ENCODE measurements at places on chromosomes 2 and 18. TPM values are rescaled to one million over a fixed set of nuclear protein-coding genes. Genes with fewer than 3 reads are reported as not detected.

ASPRV1 gene
- total RNA-seq = 0.38 TPM

CNPPD1 gene
- 44.2 TPM for total RNA-seq

NDUFB3 gene
- 38.7 TPM for total RNA-seq

CENPA gene
- total RNA-seq = 0.26 TPM

NYAP2 gene
- total RNA-seq = not detected

MLPH gene
- total RNA-seq = 14.7 TPM

LOXHD1 gene
- total RNA-seq = not detected

DNA sequence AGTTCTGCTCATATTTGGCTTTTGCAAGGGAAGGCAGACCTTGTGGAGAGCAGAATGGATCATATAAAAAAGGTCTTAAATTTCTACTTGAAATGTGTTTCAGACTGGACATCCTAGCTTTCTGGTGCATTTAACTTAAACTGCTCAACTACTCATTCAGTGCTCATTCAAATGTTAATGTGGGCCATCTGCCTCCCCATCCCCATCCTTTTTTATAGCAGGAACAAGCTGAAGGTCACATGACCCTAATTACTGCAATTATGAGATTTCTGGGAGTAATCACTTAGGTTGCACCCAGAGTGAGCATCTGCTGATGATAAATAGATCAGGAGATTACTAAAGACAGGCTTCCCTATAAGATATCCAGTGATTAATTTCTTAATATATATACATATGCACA is 96.1 kb downstream of the MAP2 start:
- DNase-seq = no peak

GRCh38 chr2:157267476-157267875 is 10.0 kb downstream of the GALNT5 start:
- no peak for DNase-seq

- no peak for DNase-seq
Measured at GRCh38 chr2:181781078-181781786, 100.9 kb upstream of the NEUROD1 start.

DNA sequence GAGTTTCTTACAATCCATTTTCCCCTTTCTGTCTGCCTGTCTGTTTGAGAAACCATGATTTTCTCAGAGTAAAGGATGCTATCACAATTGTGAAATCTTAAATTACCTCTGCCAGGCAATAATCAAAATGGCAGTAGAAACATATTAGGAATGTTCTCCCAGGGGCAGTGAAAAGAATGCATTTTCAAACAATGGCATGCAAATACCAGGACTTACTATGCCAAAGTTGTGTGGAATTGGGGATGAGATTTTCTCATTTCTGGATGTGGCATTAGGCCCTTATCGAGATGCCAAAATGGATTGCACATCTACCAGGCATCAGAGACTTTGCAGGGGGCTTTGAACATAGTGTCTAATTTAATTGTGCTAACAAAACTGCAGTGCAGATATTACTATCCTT is 821.4 kb downstream of the RNF144A start:
- no peak for DNase-seq

DNA sequence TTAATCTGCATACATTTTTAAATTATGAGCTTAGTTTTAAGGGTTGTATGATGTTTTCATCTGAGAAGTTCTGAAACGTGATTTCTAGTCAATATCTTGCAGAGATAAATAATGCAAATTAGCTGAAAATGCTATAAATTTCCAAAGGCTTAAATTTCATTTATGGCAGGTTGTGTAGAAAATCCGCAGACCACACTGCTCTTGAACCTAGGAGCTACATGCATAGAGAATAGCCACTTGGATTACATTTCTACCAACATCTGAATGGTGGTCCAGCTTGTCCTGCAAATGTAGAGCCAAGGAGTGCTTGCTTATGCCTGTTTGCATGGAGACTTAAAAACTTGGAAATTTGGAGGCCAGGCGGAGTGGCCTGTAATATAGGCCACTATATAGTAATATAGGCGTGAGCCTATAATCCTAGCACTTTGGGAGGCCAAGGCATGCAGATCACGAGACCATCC is 6.8 kb downstream of the MAT2A start:
- DNase-seq = no peak

GRCh38 chr2:16256601-16257321 is 316.4 kb downstream of the MYCN start:
- no peak for DNase-seq

- no peak for DNase-seq
Measured at GRCh38 chr2:200453853-200454534, 55.9 kb downstream of the KCTD18 start.

DNA sequence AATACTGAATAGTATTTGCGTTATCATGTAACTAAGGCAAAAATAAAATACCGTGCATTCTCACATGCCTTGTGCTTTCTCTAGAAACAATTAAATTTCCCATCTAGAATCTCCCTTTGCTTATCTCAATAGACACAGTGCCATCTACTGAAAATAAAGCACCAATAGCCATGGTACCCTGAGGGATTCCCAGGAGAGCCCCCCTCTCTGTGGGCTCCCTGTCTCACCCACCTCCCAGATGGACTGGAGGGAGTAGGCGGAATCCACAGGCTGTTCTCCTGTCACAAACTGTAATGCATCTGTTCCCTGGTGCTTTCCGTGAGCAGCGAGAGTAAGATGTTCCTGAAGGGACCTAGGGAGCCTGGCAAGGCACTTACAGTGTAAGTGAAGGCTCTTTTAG is 112.4 kb upstream of the UPP2 start:
- no peak for DNase-seq

GRCh38 chr18:23972453-23972852 is 42.1 kb upstream of the TTC39C start:
- DNase-seq = no peak

GRCh38 chr2:185174353-185174752 is 564.3 kb upstream of the FSIP2 start:
- peak; percentile 10 for DNase-seq

- no peak for DNase-seq
Measured at GRCh38 chr2:33670392-33670937, 71.4 kb upstream of the FAM98A start.

DNA sequence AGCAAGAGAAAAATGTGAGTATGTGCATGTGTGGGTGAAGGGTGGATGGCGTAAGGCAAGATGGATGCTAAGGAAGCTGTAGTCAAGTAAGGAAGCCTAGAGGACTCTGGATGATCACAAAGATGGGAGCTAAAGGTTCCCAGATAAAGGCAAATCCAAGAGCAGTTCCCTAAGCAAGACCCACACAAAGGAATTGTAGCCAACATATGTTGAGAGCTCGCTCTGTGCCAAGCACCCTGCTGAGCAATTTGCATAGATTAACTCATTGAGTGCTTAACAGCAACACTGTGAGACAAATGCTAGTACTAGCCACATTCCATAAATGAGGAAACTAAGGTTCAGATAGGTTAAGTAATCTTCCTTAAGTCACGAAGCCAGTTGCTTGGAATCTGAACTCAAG is 132.6 kb downstream of the C1D start:
- DNase-seq = no peak

DNA sequence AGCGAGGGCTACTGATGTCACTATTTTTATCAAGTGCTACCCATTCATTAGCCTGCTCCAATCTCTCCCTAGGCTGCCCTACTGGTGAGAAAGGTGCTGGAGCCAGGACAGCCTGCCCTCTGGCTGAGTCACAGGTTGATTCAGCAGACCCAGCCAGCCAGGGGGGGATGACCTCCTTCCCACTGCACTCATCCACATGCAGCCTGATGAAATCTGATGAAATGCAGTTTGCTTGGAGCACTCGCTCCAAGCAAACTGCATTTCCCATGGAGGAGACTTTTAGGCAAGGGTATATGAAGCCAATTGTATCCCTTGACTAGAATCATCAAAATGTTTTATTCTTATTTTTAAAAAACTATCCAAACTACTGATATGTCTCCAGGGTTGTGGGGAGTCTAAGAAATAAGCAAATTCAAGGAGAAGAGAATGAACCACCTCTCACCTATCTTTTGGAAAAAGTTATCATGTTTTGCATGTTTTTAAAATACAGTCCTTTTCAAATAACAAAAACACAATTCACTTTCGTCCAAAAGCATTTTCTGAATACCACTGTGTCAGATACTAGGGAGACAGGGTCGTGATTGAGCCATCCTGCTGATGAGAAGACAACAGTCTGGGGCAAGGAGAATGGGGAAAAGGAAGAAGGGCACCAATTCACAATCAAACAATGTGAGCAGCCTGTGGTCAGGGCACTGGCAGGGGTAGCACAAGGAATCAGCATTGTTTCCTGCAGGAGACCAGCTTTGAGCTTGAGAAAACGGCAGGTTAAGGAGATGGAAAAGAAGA is 128.3 kb downstream of the AFF3 start:
- DNase-seq = peak; percentile 69

- no peak for DNase-seq
Measured at GRCh38 chr2:8545695-8546611, 135.9 kb upstream of the ID2 start.

- no peak for DNase-seq
Measured at GRCh38 chr2:106956416-106956815, 70.4 kb upstream of the ST6GAL2 start.

DNA sequence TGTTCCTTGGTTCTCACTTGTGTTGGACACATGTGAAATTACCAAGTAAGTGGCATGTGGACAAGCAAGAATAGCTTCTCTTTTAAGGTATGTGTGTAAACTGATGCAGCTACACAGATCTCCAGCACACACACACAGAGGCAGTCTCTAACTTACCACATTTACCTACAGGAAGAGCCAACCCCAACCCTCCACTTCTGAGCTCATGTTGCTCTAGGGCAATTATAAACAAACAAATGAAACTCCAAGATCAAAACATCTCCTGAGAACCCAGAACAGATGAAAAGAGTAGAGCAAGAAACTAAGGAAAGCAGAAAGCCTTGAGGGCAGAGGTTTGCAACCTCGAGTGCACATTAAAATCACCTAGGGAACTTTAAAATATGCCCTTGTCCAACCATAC is 16.0 kb upstream of the TMEM37 start:
- DNase-seq = no peak

DNA sequence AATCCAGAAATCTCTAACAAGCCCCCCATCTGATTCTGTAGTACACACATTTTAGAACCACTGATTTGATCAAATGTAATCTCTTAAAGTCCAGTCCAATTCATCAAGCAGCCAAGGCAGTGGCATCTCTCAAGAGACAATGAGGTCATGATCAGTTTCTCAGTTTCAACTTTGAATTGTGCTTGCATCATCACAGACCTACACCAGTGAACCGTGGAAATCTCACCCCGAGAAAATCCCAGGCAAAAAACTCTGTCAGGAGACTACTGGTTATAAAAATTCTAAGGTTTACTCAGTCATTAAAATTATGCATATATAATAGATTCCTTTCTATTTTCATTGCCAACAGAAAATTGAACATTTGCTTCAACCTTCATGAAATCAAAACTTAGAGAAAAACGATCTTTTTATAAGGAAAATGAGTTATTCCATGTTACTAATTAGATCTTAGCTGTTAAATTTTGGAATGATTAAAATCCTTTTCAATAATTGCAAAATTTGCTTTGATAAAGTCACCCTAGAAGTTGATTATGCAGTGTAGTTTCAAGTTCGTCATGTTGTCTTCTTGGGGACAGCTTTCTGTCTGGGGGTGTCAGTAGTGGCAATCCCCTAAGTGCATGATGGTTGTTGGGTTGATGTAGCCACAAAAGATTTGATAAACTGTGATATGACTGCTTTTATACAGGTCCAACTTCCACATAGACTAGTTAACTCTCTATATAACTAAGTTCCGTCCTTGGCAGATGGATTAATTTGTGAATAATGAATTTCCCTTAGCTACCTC is 235.0 kb downstream of the CAMKMT start:
- DNase-seq = no peak

- peak; percentile 33 for DNase-seq
Measured at GRCh38 chr2:230106771-230107170, 38.0 kb upstream of the SLC16A14 start.

DNA sequence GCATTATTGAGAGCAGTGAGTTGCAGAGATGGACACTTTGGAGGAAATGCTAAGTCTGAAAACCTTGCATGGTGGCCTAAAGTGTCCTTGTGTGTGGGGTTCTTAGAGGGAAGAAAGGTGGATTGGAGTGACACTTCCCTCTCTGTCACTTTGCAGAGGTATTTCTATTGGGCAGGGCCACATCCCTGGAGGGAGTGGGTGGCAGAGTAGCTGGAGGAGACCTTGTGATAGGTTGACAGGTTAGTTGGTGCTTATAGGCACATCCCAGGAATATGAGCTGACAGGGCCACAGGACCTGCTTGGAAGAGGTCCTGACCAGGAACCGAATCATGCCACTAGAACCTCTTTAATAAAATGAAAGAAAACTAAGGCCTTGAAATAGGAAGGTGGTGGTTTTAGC is 972 bp upstream of the IGFBP5 start:
- no peak for DNase-seq

Measured in bronchial epithelial cell (primary cell).